ENCODE measurements at places on chromosomes 7 and 10.

DNA sequence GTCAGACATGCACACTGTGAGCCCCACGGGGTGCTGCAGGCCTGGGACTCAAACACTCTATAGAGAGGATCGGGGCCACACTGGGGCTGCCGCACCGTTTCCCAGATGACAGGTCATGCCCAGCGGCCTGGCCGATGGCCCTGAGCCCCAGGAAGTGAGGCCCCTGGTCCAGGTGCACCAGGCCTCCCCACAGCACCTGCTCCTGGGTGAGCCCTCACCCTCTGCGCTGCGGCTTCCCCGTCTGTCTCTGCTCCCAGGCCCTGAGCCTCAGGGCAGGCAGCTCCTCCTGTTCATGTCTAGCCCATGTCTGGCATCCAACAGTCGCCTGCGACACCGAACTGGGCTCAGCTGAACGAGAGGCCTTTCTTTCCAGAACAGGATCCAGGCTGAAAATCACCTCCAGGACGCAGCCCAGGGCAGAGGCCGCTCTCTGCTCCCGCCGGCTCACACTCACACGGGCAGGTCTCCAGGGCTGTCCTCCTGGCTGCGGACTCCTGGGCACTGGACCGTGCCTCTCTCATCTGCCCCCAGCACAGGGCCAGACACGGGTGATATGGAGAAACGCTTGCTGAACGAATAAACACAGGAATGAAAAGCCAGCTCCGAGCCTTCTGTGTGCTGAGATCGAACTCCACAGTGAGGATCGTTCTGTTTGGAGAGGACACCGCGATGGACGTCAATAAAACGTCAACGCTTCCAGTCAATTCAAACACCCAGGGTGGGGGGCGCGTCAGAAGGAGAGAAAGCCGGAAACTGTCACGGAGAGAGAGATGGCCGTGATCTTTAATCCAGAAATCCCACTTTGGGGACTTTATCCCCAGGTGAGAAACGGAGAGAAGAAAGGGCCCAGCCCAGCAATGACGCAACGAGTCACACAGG is 202.4 kb downstream of the ELFN1 start:
- no peak for DNase-seq

GRCh38 chr7:151830121-151830830 is 46.6 kb downstream of the PRKAG2 start:
- no peak for DNase-seq

GRCh38 chr10:1545524-1545923 is 191.8 kb downstream of the ADARB2 start:
- no peak for DNase-seq

DNA sequence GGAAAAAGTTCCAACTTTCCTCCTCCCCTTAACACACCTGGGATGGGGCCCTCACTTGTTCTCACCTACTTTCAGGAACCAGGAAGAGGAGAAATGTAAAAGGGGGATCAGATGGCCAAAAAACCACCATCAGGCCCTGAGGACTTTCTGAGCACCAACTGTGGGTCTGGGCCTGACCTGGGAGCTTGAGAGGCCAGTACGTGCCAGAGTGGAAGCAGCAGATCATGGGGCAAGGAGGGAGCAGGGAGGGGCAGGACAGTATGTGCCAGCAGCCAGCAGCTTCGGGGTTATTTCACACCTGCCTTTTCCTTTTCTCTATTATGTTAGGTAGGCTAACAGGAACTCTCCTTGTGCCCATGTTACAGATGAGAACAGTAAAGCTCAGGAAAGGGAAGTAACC is 118.8 kb upstream of the UNC5B start:
- no peak for DNase-seq

- no peak for DNase-seq
Observed at GRCh38 chr10:14439451-14440259, 108.9 kb upstream of the FRMD4A start.

DNA sequence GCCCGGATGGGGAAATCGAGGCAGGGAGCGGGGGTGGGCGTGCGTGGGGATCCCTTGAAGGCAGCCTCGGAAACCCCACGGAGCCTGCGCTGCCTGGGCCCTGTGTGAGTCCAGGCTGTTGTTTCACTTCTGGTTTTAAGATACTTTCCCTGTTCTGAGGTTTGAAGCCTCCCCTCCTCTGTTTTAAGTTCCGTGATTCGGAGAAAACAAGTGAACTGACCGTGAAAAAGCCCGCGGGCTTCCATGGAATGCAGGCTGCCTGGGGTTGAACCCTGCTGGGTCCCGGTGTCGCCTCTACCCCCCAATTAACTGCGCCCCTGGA is 401 bp downstream of the LRRC27 start:
- no peak for DNase-seq

GRCh38 chr10:71799112-71799511 is 25.8 kb upstream of the VSIR start:
- no peak for DNase-seq

DNA sequence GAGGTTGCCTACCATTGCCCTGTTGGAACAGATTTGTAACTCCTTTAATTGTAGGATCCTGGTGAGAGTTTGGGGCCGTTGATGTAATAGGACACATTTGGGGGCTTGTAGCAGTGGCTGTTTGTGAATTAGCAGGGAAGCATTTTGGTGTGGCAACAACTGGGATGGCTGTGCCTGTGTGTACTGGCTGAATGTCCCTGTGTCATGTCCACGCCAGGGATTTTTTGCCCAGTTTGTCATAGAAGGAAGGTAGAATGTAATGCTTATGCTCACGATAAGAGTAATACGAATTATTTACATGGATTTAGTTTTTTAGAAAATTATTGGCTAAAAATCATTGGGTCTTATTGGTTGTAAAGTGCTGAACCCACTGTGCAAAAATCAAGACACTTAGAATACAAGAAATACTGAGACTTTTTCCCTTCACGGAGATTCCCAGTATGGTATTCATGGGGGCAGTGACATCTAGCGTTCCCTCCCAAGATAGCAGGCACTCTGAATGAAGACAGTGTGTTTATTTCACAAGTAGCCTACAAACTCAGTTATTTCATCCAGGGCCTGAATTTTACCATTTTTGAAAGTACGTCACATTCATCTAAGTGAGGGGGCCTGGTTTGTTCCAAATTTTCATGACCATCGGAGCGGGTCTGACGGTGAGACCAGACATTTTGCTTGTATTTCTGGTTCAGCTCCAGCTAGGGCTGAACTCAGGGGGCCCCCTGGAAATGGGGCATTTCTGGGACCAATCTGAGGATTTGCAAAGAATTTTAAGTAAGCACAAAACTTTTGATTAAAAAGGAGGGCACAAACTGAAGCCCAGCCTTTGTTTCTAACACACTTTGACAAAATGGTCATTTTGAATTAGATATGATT is 74.7 kb downstream of the CACNB2 start:
- DNase-seq, result peak; percentile 46

DNA sequence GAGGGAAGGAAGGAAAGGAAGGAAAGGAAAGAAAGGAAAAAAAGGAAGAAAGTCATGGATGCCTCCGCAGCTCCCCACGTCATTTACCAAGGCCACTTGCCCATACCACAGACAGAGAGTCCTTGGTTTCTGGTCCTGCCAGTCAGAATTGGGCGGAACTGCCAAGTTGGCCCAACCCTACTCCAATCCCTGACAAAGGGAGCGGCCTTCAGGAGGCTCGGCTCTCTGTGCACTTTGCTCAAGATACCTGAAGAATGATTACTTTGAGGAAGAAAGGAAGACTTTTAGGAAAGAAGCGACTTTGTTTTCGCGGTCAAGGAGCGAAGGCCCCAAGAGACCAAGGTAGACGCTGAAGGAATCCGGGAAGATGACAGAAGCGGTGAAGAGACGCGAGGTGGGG is 49.1 kb upstream of the FXYD4 start:
- DNase-seq, result no peak

DNA sequence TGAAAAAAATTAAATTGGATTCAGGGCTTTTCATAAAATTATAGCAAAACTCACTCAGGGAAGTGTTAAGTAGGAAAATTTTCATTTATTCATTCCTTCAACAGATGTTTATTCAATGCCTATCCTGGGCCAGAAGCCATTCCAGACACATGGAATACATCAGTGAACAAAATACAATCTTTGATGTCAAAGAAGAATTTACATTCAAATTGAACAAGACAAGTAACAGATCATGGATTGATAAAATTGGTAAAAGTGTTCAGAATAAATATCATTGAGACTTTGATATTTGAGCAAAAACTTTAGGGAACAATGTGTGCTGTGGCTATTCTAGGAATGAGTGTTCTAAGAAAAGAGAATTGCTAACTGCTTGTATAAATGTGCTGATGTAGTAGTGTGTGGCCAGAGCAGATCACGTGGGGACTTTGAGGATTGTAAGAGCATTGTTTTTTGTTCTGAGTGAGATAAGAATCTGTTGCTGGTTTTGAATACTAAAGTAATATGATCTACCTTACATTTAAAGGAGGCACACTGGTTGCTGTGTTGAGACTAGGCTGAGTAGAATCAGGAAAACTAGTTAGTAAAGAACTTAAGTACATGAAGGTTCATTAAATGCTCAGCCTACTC is 957.2 kb downstream of the PCDH15 start:
- no peak for DNase-seq

- DNase-seq, result no peak
Observed at GRCh38 chr7:91656541-91657482, 223.7 kb downstream of the MTERF1 start.

GRCh38 chr10:71725998-71726579 is 6.5 kb upstream of the C10orf105 start:
- no peak for DNase-seq

- DNase-seq, result no peak
Observed at GRCh38 chr7:11213266-11213665, 239.6 kb downstream of the PHF14 start.

GRCh38 chr10:58641095-58641531 is 128.4 kb downstream of the BICC1 start:
- DNase-seq, result no peak

DNA sequence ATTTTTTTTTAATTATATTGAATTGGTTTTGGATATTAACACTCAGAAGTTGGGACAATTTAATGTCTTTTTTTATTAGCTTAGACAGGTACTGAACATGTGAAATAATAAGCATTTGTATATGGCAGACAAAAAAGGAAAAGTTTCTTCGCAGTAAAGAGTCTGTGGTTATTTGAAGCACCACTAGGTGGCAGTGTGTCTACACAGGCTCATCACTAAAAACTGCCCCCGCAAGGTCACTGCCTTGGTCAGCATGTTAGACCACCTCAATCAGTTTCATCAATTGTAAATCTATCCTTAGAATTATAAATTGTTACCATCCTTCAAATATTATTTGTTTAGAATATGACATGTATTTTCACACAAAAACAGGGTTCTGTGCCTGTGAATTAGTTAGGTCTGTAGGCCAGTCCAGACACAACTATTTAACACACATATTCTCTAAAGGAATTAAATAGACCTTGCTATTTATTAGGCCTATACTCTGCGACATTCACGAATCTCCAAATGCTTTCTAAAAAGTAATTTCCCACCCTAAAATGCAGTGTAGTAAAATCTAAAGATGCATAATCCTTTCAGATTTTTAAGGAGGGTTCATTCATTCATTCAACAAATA is 17.0 kb downstream of the PNLIPRP3 start:
- DNase-seq, result peak; percentile 10

- DNase-seq, result no peak
Observed at GRCh38 chr10:122229666-122230065, 41.4 kb upstream of the BTBD16 start.

- DNase-seq, result no peak
Observed at GRCh38 chr7:50450590-50451032, 461 bp upstream of the FIGNL1 start.

GRCh38 chr7:157526005-157526912 is 189.5 kb downstream of the DNAJB6 start:
- no peak for DNase-seq

DNA sequence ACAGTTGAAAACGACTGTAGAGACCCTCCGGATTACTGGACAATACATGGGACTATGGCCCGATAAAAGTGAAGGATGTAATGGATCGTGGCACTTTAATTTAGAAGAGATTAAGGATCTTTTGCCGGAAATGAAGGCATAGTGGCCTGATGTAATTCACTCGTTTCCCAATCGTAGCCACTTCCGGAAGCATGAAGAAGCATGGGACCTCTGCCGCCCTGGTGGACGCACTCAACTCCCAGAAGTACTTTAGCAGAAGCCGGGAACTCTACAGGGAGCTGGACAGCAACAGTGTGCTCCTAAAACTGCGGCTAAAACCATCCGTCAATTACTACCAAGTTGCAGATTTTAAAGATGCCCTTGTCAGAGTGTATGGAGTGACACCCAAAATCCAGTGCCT is 59.6 kb upstream of the NUPR2 start:
- DNase-seq, result no peak

DNA sequence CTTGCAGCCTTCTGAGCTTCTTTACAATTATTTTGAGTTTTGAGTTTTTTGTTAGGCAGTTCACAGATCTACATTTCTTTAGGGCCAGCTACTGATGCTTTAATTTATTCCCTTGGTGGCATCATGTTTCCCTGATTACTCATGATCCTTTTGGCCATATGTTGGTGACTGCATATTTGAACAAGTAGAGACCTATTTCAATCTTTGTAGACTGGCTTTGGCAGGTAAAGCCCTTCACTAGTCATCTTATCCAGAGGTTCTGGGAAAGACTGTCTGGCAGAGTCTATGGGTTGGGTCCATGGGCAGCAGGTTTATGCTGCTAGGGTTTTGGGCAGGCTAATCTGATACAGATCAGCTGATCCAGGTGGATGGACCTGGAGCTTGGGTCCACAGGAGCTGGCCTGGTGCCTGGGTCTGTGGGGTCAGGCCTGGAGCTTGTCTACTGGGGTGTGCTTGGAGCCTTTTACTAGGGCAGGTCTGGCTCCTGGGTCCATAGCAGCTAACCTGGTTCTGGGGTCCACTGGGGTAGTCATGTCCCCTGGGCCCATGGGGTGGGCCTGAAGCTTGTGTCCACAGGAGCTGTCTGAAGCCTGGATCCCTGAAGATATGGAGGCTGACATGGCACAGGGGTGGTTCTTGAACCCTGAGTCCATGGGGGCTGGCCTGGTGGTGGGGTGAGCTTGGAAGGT is 72.7 kb downstream of the GPR85 start:
- DNase-seq, result no peak

GRCh38 chr7:56174346-56174874 is 58.2 kb upstream of the NUPR2 start:
- no peak for DNase-seq

DNA sequence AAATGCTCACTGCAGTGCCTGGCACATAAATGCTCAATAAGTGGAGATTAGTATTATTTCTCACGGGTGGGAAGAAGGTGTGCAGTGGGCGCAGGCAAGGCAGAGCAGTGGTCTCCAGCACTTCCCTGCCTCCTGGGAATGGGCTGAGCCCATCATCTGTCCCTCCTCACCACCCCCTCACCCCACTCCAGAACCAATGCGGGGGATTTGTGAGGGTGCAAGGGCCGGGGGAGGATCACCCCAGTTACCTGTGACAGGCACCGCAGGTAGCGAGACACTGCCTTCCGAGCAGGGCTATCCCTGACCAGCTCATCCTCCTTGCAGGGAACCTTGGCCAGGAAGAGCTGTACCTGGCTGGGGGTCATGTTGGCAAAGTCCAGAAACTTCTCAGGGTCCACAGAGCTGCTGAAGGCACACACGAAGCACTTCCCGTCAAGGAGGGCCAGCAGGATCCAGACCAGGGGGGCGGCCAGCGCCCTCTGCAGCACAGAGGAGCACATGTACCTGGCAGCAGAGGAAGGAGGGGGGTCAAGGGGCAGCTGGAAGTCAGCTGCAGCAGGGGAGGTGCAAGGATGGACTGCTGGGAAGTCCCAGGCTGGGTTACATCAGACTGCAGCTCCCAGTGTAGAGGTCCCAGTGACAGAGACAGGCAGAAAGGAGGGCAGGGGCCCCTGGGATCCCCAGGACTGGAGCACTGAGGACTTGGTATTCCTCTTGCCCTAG is 2.8 kb downstream of the CALHM3 start:
- DNase-seq, result no peak
